ENCODE measurements at places on chromosomes 13 and 19.

- DNase-seq = no peak
These were observed 98.2 kb upstream of the SCEL start for GRCh38 chr13:77437267-77437666.

GRCh38 chr13:24625870-24626849, 54.0 kb upstream of the ATP12A start:
- no peak for DNase-seq

- no peak for DNase-seq
These were observed 3.4 kb upstream of the POLD1 start for GRCh38 chr19:50380751-50381151.

DNA sequence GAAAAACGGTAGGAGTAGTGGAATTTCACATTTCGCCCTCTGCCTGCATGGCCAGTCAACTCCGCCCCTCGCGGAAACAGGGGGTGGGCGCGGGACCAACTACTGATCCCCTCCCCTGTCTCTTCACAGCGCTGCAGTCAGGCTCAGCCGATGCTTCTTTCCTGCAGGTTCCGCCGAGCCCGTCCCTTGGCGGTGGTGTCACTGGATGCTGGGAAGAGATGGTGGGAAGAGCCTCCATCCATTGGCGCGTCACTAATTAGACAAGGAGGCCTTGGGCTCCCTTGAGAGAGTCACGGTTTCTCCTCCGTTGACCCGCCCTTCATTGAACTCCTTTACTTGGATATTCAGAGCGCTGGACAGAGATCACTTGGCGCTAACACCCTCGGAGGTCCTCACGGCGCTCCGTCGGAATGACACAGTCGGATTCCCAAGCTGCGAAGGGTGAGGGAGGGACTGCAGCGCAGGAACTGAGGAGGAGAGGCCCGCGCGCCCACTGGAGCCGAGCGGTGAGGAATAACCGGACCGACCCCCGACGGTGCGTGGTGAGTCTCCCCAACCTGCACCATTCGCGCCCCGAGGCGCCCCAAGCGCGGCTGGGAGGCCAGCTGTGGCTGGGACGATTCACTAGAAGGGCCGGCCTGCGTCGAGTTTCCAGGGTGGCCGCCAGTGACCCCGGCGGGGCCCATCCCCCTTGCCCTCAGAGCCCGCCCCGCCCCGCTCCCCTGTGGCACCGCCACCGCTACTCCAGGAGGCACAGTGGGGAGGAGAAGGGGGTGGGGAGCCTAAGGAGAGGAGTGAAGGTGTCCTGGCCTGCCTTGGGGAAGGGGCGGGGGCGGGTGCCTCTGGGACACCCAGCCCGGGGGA, 11.2 kb upstream of the CEACAM21 start:
- DNase-seq = no peak

DNA sequence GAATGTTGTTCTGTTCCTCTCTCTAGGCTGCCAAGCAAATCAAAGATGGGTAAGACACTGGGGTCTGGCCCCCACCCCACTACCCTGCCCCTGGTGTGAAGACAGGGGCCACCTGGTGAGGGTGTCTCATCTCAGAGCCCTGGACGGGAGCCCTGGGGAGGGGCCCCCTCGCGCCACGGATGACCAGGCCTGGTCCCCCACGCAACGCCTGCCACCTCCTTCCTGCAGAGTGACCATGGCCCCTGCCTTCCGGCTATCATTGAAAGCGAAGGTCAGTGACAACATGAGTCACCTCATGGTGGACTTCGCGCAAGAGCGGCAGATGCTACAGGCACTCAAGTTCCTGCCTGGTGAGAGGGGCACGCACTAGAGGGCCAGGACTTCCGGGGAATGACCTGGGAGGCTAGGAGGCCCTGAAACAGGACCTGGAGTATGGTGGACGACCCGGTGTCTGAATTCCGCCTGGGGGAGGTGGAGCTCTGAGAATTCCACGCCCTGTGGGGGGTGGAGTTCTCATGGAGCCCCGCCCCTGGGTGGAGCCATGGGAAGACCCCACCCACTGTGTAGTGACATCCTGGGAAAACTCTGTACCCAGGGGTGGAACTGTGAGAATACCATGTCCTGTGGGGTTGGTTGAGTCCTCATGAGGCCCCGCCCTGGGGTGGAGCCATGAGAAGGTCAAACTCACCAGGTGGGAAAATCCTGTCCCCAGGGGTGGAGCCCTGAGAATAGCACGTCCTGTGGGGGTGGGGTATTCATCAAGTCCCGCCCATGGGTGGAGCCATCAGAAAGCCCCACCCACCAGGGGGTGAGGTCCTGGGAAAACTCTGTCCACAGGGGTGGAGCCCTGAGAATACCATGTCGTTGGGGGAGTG, 6.1 kb downstream of the FSD1 start:
- DNase-seq = no peak

- DNase-seq = no peak
These were observed 72.0 kb downstream of the TEX29 start for GRCh38 chr13:111392486-111392885.

GRCh38 chr19:3945838-3946237, 13.0 kb downstream of the NMRK2 start:
- DNase-seq = no peak

DNA sequence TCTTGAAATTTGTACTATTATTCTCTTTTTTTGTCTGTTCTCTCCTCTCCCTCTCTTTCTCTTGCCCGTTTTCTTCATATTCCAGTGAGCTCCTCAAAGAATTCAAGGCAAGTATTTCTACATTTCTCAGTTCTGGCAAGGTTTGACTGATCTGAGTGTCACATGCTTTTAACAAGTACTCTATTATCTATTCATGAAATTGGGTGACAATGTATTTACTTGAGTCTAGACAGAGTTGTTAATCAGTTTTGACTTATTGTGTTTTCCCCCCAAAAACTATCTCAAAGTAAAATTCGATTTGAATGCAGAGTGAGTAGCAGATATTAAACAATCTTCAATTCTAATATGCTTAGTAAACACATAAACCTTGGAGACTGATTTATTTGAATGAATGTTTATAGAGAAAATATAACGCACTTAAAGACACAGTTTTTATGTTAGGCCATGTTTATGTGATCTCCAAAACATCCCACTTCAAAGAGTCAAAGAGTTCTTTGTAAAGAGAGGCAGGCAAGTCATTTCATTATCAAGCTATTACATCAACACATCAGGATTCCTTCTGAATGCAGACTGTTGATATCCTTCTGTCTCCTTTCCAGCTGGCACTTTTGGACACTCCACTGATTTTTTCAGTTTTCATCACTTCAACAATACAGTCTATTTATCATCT, 166.6 kb downstream of the SLITRK6 start:
- no peak for DNase-seq

- DNase-seq = no peak
These were observed 2.8 kb downstream of the ACP5 start for GRCh38 chr19:11574689-11575088.

- DNase-seq = no peak
These were observed 3.9 kb downstream of the ZNF766 start for GRCh38 chr19:52273301-52273700.

DNA sequence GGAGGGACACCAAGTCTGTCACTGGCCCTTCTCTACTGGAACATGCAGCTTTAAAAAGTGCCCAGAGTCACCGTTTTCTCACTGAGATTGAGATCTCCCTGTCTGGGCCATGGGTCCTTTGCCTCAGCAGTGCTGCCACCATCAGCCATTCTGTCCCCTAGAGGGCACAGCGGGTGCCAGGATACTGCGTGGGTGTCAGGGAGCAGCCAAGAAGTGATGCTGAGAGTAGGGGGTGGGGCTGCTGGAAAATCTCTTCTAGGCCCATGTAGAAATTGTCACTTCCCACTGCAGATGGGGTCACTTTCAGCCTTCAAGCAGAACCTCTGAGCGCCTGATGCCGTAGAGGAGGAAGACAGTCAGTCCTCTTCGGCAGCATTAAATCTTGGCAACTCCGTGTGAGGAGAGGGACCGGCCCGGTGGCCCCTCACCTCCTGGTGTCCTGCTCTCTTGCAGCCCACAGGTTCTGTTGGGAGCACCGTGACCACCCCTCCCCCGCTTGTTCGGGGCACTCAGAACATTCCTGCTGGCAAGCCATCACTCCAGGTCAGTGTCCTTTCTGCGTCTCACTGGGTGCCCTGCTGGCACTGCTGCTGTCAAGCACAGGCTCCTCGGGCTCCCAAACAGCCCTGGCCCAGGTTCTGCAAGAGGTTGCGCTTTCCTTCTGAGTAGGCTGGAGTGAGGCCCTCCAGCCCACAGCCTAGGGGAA, 21.4 kb downstream of the TSSK6 start:
- DNase-seq = no peak

DNA sequence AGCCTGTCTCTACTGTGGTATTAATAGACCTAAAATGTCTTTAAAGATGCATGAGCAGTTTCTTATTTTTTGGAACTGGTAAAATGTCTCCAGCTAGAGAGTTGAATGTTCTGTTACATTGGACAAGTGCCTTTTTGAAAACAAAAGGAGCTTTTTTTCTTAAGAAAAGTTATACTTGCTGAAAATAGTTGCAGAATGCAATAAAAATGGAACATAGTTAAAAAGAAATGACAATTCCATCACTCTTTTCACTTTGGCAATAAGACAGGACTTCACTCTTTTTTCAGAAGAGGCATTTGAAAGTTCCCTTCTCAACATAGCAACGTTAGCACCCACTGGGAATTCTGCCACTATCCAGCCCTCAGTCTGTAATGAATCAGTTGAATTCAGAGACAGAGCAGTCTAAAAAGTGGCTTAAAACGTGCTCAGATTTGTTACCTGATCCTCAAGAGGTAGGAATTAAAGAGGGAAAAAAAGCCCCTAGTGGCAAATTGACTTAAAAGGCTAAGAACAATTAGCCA, 10.1 kb downstream of the RGCC start:
- DNase-seq = peak; percentile 5

DNA sequence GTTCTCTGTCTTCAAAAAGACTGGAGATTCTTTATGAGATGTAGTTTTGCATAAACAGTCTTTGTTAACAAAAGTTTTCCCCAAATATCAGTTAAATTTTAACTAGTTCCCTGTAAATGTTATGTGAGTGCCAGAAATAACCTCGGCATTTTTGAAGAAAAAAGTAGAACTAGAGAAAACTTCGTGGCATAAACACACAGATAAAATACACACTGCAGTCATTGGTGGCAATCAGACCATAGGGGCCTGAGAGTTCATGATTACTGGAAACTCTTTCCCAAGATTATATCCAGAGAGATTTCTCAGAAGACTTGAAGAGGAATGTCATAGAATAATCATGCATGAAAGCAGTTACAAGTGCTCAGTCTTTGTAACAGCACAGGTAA, 190.0 kb downstream of the MZT1 start:
- DNase-seq = no peak

- no peak for DNase-seq
These were observed 5.5 kb upstream of the ACP7 start for GRCh38 chr19:39078436-39079200.

GRCh38 chr19:41330946-41331678, 21.1 kb downstream of the CCDC97 start:
- DNase-seq = no peak

GRCh38 chr13:96216543-96216942, 126.6 kb downstream of the HS6ST3 start:
- no peak for DNase-seq

DNA sequence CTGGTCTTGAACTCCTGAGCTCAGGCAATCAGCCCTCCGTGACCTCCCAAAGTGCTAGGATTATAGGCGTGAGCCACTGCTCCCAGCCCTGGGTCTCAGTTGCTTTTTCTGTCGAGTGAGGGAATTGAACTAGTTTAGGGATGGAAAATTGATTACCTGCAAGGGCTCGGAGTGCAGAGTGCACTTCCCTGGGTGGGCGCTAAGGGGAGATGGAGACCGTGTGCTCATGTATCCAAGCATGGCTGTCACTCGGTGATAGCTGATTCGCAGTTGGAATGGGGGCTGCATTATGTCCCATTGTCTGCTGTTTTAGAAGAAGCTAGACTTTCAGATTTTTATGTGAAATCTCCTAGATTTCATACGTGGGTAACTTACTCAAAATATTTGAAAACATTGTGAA, 139.9 kb upstream of the RFC3 start:
- DNase-seq = no peak

DNA sequence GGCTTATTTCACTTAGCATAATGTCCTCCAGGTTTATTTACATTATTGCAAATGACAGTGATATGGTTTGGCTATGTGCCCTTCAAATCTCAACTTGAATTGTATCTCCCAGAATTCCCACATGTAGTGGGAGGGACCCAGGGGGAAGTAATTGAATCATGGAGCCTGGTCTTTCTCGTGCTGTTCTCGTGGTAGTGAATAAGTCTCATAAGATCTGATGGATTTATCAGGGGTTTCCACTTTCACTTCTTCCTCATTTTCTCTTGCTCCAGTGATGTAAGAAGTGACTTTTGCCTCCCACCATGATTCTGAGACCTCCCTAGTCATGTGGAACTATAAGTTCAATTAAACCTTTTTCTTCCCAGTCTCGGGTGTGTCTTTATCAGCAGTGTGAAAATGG, 109.6 kb downstream of the VWA8 start:
- no peak for DNase-seq

- no peak for DNase-seq
These were observed 2474.2 kb downstream of the PCDH9 start for GRCh38 chr13:64755961-64756360.

DNA sequence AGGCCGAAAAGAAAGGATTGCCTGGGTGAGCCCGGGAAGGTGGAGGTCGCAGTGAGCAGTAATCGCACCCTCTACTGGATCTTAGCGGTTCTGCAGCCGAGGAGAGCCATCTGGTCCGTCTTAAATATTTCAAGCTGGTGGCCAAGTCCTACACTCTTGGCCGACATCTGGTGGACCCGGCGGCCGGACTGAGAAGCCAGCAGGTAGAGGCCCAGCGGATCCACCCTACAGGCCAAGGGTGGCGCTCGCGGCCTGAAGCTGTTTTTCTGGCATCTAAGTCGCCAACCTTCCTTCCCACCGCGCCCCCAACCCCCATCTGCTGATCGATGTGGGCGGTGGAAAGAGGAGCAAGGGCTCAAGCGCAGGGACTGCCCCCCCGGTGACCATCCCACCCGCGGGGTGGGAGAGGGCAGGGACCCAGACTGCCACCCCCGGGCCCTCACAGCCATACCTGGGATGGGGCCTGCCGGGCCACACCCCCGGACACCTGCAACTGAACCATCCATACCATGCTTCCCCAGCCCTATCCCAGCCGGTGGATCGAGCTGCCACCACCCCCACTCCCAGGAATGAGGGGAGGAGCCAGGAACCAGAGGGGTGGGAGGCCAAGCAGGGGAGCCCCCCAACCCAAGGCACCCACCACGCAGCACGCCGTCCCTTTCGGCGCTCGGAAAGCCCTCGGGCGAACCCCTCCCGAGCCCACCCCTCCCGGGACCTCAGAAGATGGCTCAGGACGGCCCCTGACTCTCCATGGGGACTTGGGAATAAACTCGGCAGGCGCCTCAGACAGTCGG, 46.3 kb upstream of the ZNF730 start:
- no peak for DNase-seq

DNA sequence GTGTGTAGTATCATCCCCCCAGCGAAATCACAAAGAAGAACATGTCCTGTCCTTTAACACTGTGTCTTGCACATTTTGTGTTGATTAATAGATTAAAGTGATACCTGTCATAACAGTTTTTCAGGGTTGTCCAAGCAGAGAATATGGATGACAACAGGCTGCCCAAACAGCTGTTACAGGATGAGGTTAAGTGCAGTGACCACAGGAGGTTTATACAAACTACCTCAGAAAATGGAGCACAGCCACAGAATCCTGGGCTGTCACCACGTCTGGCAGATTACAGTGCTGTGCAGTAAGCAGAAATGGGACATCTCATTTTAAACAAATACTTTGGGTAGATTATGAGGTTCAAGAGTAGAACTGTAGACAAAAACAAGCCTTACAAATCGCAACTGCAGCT, 575.6 kb downstream of the DCT start:
- DNase-seq = no peak

- DNase-seq = peak; percentile 100
These were observed at the start of gene BLOC1S3 for GRCh38 chr19:45178262-45179071. BLOC1S3 (plus strand) TSS chr19:45178784; CDS start chr19:45179297, 513 bp downstream.

Measured in NCI-H1105 treated with DMSO at 0.1 percent for 48 hours (cell line).